Mesendoderm (in vitro differentiated cells): ENCODE measurements at places on chromosomes 4 and X.
A peak's percentile ranks its signal among the peaks of the same experiment; 100 is the strongest.

GRCh38 chr4:99300934-99301333 lies 10.1 kb upstream of the ADH1A start:
- DNase-seq, result no peak

- no peak for DNase-seq
Measured at GRCh38 chrX:54979432-54979831, 14.6 kb downstream of the PFKFB1 start.

GRCh38 chrX:41474726-41475100 lies 27.6 kb downstream of the NYX start:
- peak; percentile 13 for DNase-seq

DNA sequence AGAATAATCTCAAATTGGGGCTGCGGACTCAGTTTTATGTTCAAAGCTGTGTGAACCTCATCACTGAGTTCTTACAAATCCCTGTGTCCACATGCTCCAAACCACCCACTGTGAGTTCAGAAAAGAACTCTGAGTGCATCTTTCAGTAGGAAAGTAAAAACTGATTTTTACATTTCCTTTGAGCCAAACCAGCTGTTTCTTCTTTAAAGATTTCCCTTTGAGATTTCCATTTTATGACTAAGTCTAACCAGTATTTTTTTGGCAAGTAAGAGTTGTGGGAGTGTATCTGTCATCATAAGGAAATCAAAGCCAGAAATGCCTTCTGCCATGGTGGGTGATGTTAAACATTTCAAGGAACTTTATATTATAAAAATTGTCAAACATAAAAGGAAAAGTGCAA lies 100.0 kb downstream of the TET2 start:
- DNase-seq, result no peak

- peak; percentile 27 for DNase-seq
Measured at GRCh38 chr4:80307183-80307735, 28.3 kb upstream of the CFAP299 start.

DNA sequence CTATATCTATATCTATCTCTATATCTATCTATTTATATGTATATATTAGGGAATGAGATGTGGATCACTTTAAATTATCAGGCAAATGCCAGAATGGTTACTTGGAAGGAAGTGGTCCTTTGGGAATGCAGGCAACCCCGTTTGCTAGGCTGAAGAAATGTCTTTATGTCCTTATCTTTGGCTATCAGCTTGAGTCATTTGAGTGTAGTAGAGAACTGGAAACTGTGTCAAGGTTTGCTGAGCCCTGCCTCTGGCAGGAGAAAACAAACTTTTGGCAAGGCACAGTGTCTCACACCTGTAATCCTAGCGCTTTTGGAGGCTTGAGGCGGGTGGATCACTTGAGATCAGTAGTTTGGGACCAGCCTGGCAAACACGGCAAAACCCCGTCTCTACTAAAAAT lies 167.3 kb downstream of the ACTRT1 start:
- peak; percentile 56 for DNase-seq

GRCh38 chr4:174099712-174100111 lies 183.8 kb downstream of the FBXO8 start:
- DNase-seq, result no peak

DNA sequence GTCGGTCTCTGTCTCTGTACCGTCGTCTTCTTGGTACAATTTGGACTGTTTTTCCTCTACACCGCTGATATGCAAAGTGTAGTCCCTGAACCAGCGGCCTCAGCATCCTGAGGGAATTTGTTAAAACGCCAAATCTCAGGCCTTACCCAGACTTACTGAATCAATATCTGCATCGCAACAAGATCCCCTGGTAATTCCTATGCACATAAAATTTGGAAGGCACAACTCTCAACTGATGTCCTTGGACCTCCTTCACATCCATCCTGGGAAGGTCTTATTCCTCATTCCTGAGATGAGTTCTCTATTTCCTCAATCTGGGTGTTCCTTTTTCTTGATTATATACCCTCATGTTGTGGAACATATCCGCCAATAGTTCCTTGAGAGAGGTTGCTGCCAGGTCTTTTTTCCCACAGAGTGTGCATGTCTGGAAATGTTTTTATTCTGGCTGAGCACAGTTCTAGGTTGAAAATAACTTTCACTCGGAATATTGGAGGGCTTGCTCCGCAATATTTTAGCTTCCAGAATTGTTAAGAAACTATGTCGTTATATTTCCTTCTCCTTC lies 738 bp upstream of the HPF1 start:
- DNase-seq, result no peak

- no peak for DNase-seq
Measured at GRCh38 chr4:108834166-108834834, 71.4 kb upstream of the ETNPPL start.

DNA sequence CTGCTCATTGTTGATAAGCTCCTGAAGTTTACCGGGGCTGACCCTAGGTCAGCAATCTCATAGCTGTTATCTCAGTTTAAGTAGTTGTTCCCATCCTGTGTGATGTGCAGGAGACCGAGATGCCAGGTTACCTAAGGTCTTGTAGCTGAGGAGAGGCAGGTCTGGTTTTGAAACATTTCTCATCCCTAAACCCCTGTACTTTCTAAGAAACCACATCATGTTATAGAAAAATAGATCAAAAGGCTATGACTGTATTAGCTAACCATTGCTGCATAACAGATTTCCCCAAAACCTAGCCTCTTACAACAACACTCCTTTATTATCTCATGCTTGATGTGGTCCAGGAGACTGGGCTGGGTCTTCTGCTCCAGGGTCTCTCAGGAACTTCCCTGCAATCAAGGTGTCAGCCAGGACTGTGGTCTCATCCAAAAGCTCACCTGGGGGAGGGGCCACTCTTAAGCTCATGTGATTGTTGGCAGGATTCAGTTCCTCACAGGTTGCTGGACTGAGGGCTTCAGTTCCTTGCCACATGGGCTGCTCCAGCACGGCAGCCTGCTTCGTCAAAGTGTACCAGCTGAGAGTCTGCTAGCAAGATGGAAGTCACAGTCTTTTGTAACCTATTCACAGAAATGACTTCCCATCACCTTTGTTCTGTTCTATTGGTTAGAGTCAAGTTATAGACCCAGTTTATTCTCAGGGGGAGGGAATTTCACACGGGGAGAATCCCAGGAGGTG lies 60.9 kb upstream of the CLCN4 start:
- DNase-seq, result no peak

DNA sequence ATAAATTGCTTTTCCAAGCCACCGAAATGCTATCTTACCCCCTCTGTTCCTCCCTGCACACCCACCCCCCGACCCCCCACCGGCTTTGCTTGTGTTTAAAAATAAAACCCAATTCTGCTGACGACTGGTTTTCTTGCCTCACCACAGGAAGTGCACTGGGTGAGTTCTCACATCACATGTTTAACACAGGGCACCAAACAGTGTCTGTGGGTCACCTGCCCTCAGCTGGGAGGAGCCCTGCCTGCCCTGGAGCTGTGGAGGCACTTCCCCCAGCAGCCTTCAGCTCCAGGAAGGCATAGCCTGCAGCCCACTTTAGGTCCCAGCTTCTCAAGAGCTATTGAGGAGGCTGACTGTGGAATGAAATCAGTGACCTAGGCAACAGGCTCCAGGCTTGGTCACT lies 8.8 kb downstream of the TMEM255A start:
- peak; percentile 68 for DNase-seq

DNA sequence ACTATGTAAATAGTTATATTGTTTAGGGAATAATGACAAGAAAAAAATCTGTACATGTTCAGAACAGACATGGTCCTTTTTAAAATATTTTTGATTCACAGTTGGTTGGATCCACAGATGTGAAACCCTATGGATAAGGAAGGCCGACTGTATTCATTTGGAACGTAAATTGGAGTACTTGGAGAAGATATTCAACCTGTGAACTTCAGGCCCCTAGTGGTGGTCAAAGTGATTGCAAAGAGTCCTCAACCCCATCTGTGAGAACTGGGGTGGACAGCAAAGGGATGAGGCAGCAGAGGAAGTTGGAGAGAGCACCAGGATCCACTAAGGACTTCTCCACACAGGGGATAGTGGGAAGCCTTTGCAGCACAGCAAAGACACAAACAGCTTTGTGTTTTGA lies 6.2 kb upstream of the CXCL13 start:
- peak; percentile 66 for DNase-seq

DNA sequence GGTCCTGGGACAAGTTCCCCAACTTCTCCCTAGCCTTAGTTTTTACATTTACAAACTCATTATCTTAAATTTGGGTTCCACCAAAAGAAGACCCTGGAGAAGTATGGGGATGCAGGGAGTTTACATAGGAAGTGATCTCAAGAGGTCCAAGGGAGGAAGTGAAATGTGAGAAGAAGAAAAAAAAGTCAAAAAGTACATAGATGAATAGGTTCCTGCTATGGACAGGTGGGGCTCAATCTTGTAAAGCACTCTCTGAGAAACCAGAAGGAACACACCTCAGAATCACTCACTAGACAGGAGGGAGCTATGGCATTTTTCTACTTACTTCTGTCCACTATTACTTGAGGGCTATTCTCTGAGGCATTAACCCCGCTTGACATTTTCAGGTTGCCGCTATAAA lies 56.6 kb downstream of the ARHGAP6 start:
- no peak for DNase-seq

DNA sequence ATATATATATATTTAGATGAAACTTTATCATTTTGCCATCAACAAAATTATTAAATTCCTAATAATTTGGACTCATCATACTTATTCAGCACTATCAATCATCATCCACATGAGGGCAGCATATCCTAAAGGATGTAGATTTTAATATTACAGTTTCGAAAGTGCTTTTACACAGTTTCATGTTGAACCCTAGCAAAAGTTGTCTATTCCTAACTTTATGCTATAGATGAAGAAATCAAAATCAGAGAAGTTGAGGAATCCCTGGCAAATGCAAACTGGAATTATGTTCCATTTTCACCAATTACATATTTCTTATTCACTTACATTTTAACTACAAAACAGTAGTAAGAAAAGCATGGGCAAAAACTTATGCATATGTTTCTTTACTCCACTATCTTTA lies 36.6 kb upstream of the UGT2A1 start:
- peak; percentile 12 for DNase-seq

- peak; percentile 91 for DNase-seq
Measured at GRCh38 chrX:1391370-1391706, 575 bp downstream of the SLC25A6 start.

GRCh38 chr4:13244444-13244843 lies 239.7 kb downstream of the RAB28 start:
- peak; percentile 43 for DNase-seq

- no peak for DNase-seq
Measured at GRCh38 chr4:147815741-147816140, 83.9 kb downstream of the ARHGAP10 start.

- no peak for DNase-seq
Measured at GRCh38 chrX:18996536-18996935, 12.6 kb upstream of the PHKA2 start.

DNA sequence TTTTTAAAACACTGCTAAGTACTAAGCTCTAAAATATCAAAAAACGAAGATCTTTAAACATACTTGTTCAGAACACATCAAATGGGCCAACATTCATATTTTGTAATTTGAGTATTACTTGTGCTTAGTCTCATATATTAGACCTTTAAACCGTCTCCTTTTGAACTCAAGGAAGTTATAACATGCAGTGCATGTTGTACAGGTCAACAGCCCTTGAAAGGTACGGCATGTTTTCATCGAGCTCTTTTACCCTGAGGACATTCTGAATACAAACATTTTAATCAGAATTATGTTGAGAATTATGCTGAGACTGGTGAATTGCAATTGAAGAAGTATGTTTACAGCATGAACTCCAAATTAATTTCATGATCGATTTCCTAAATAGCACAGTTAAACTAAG lies 7.0 kb upstream of the ASB11 start:
- DNase-seq, result no peak

DNA sequence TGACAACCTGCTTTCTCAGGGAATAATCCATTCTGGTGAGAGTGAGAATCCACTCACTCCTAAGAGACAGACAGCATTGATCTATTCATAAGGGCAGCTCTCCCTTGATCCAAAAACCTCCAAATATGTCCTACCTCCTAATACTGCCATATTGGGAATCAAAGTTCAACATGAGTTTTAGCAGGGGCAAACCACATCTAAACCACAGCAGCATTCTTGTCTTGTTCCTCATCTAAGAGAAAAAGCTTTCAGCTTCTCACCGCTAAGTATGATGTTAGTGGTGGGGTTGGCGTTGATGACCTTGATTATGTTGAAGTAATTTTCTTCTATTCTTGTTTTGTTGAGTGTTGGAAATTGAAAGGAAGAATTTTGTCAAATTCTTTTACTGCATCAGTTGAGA lies 69.6 kb downstream of the SERTM2 start:
- DNase-seq, result no peak

GRCh38 chrX:103063918-103064434 lies at the start of gene BEX1:
TSS of gene BEX1 (minus strand) at chrX:103064171. CDS start at chrX:103063274, 897 bp downstream.
- peak; percentile 76 for DNase-seq

DNA sequence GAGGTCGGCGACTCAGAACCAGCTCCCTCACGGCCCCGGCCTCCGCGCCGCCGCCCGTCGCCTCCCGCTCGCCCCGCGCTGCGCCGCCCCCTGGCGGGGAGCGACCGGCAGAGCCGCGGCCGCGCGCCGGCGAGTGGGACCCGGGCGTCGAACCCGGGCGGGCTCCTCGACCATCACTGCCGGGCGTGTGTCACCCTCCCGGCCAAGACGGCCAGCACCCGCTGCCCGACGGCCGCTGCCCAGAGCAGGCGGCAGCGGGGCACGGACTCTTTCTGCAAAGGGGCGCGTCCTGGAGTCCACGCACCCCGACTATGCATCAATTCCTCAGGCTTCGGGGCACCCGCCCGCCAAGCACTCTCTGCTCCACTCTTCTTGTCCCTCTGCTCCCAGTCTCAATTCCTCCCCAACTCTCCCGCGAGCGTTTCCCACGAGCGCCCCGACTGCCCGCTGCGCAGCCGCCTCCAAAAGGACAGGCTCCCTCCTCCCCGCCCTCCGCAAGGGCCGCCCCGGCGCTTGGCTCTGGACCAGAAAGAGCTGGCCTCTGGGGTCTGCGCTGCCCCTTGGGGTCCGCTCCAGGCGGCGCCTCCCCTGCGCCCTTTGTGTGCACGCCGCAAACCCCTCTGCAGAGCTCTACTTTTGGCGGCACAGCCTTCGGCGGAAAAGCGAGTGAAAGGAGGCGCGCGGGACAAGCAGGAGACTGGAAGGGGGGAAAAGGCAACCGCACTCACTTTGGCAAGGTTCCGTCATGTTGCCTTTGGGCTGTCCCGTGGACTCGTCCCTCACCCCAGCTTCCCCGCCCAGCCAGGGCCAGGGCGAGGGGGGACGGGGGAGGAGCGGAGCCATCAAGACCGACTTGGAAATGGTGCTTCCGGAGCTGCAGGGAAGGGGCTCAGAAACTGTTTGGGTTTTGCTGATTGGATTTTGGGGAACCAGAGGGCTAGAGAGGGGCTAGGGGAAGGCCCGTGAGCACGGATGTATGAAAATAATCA lies 1.0 kb downstream of the PDE5A start:
- peak; percentile 87 for DNase-seq
